ENCODE measurements at places on chromosomes 6 and 20.

DNA sequence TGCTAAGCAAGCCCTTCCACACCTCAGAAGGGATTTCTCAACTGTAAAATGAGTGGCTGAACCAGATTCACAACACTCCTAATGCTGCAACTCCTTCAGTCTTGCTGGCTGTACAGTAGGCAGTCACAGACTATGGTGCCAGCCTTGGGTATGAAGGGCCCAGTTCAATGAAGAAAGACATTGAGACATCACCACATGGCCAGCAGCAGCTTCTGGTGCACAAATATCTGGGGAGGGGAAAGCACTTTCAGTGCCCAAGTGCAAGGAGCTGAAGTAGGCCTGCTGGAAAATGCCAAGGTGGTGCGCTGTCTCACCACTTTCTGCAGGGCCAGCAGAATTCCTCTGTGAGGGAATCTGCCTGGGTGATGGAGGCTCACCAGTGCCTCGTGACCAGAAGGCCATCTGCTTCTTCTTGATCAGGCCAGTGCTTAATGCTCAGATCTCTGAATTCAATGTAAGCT is 1.8 kb downstream of the PLA2G7 start:
- no peak for DNase-seq

GRCh38 chr6:88008831-88009231 is 38.8 kb upstream of the SPACA1 start:
- no peak for DNase-seq

DNA sequence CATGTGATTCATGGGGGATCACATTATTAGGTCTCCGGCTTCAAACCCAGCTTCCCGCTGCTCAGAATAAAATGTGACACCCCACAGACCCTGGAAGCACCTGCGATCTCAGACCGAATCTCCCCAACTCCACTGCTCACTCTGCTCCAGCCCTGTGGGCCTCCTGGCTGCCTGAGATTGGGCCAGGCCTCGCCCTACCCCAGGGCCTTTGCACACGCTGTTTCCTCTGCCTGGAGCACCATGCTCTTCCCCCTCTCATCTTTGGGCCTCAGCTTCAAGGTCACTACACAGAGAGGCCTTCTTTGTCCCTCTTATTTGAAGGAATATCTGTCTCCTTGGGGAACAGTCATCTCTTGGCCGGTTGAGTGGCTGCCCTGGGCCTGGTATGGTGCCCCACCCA is 48.8 kb downstream of the RBM38 start:
- no peak for DNase-seq

DNA sequence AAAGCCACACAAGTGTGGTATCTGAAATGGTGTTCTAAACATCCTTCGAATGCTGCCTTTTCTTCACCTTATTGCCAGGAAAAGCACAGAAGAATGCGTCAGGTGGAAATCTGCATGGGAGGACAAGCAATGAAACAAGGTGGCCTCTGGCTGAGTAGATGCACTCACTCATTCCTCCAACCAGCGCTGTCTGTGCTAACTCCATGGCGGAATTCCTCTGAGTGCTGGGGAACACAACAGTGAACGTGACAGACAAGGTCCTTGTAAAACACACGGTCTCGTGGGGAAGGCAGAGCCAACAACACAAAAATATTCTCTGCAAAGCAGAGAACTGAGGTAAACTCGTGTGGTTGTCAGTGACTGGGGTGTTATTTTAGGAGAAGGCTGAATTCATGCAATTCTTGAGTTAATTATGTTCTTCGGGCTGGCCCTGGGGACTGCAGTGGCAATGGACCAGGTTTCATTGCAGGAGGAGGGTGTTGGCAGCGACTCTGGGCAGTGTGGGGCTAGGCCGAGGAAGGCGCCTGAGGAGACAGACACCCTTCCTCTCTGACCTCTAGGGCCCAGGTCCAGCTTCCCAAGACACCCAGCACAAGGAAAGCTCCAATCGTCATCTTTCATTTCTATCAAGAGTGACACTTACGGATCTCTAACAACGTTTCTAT is 339.7 kb downstream of the PRKN start:
- DNase-seq, result no peak

GRCh38 chr6:18527836-18528743 is 140.9 kb downstream of the RNF144B start:
- DNase-seq, result no peak

DNA sequence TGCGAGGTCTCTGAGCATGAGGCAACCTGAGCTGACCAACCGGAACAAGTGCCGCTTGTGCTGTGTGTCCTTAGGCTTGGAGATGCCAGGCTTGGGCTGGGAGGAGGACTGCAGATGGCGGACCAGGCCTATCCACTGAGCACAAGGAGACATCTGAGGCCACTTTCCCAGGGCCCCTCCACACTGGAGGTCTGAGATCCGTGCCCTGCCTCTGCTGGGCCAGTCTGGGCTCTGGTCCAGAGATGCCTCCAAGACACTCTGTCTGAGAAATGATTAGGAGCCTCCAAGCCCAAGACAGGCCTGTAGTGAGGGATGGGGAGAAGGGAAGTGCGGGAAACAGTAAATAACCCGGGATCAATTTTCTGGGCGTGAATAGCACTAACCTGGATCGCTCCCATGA is 3.0 kb upstream of the MLN start:
- DNase-seq, result no peak

DNA sequence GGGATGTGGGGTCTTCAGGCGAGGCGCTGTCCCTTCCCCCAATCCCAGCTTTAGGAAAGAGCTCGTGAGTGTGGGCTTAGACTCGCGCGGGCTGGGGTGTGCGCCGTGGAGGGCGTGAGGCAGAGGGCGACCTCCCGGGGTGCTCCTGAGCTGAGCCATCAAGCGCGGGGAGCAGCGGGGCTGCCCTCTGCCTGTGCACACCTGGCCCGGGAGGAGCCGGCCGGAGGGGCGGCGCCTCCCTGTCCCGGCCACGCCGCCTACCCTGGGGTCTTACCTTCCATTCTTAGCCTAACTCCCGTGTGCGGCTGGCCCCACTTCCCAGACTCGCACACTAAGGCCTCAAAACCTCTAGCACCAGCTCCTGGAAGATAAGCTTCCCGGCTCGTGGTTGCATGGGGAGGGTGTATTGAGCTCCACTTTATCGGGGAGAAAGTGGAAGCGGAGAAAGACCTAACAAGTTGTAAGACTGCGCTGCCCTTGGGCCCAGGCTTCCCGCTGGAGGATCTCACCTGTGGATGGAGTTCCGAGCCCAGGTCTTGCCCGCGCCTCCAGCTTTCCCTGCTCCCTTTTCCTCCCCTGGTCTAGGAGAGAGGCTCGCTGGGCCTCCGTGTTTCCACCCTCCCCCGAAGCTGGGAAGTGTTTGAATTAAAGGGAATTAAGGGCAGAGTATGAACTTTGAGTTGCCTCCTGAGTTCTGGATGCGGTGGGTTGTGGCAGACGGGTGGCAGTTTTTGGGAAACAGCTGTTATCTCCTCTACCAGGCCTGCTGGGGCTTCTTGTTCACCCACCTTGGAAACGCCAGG is 1.2 kb downstream of the DNMT3B start:
- DNase-seq, result no peak

GRCh38 chr6:132969196-132969595 is 154.8 kb downstream of the RPS12 start:
- DNase-seq, result no peak

- no peak for DNase-seq
Observed at GRCh38 chr6:170402318-170403040, 95.9 kb downstream of the FAM120B start.

All from H1 (cell line).